ENCODE measurements at places on chromosomes 16 and 17.

- no peak for DNase-seq
These were observed 63.2 kb downstream of the IQCK start for GRCh38 chr16:19781226-19781625.

- no peak for DNase-seq
These were observed 159.9 kb downstream of the ANKFN1 start for GRCh38 chr17:56313201-56313600.

DNA sequence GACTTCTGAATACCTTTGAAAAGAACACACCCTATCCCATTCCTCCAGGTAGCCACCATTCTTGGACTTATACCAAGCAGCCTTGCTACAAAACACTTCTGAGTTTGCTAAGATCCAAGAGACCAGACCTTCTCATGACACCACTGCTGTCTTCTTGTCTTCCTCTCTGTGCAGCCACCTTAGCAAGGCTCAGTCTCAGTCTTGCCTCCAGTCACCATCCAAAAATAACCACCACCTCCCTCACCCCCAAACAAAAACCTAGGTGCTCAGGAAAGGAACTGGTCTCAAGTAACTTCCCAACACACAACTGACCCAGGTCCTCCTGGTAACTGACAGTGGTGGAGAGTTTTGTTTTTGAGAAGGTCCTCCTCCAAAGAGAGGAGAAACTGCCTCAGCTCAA, 90.9 kb upstream of the CORO6 start:
- DNase-seq: no peak

- no peak for DNase-seq
These were observed 25.2 kb downstream of the YPEL2 start for GRCh38 chr17:59356543-59357218.

- DNase-seq: no peak
These were observed 775 bp upstream of the PAGR1 start for GRCh38 chr16:29815032-29815721.

- no peak for DNase-seq
These were observed 7.3 kb upstream of the RPRML start for GRCh38 chr17:46986366-46986765.

DNA sequence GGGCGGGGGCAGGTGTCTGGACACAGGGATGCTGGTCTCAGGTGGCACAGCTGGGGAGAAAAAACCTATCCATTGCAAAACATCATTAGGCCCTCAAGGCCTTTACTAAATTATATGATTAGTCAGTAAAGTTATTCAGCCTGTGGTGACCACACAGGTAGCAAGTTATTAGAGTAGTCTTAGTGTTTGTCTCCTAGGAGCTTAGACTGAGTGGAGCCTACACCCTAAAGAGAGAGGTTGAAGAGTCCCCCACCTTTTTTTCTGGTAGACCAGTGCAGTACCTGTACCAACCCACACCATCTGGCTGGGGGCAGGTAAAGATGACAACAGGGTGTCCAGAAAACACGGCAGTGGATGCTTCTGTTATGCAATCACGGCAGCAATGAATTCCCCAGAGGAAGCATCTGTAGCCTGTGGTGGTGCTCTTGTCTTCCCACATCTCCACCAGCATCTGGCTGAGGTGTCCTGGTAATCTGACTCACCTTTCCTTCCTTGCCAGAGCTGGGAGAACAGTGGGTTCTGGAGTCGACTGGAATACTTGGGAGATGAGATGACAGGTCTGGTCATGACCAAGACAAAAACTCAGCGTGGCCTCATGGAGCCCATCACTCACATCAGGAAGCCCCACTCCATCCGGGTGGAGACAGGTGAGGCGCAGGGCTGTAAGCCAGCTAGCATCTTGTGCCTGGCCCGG, 11.0 kb downstream of the MYCBPAP start:
- no peak for DNase-seq

GRCh38 chr17:5249615-5250014, 15.0 kb upstream of the SCIMP start:
- DNase-seq: no peak

GRCh38 chr17:72512649-72513556, 392.1 kb downstream of the SOX9 start:
- DNase-seq: no peak

DNA sequence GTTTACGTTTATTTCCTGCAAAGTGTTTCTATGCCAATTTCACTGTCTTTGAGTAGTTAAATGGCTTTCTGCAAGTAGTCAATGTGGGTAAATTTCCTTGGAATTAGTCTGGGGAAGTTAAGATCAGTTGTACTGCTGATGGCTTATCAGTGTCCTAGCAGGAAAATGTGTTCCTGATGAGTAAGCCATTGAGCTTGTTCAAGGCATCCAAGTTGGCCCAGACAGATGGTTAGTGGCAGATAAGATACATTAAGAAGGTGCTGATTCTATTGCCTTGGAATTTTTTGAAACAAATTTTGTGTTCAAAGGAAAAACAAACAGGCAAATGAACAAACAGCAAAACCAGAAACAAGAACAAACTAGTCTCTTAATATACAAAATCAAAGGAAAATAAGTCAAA, 258.4 kb downstream of the MAP2K6 start:
- no peak for DNase-seq

- peak; percentile 86 for DNase-seq
These were observed 10.8 kb downstream of the HID1 start for GRCh38 chr17:74961657-74962350.

GRCh38 chr17:17043461-17044271, 1.4 kb downstream of the MPRIP start:
- no peak for DNase-seq

DNA sequence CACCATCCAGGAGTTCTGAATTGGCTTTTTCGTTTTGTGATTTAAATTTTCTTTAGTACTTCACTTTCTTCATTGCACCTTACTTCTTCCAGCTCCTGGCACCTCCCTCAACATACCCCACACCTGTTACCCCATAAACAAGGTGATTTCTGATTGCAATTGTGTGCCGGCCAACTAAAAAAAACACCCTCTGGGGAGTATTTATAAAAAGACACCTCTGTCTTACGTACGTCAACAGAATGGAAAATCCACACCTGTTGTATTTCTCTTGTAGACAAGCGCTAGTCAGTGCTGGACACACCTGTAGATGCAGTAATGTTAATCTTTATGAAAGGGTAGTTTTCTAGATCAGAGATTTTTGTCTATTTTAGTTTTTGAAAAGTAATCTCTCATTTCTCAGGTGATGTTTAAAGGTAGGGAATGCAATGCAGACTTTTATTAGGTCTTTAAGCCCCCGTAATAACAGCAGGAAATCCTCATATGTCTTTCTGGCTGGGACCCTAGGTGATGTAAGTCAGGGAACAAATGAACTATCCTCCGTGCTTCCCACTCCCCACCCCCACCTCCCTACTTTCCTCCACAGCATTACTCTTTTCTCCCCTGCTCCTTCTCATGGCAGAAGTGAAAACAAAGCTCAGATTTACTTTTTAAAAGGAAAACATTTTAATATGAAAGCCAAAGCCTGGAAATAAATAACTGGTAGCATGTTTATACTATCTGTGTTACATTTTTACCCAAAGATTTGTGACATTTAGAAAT, 4.2 kb downstream of the MSI2 start:
- DNase-seq: no peak

DNA sequence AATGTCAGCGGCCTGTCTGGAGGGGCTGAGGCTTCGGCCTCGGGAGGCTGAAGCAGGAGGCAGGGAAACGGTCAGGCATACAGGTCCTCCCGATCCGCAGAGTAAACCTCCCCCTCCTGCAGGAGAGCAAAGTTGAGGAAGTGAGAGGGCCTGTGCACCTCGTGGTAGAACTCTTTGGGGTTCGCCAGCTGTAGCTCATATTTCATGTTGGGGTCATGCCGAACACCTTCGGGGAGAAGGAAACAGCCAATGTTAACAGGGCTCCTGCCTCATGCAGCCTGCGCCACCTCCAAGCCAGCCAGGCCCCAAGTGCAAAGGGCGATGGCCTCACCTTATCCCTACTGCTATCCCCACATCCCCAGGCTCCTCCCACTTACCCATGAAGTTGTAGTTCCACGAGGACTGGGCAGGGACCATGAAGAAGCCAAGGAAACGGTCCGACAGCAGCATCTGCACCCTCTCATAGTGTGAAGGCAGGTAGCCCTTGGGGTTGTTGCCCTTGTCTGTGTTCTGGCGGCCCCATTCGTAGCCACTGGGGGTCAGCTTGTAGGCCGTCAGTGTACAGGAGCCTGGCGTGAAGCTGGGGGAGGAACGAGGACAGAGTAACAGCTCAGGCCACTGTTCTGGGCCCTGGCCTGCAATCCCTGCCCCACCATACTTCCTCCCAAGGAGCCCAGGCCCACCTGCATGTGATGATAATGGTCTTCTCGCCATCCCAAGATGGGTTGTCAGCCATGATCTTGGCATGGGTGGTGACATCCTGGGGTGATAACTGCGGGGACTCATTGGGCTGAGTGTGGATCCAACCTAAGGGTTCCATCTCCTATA, 1.3 kb upstream of the RILP start:
- DNase-seq: no peak

- no peak for DNase-seq
These were observed 270.0 kb downstream of the SLC39A11 start for GRCh38 chr17:72822358-72823023.

- no peak for DNase-seq
These were observed 18.8 kb upstream of the FAM83G start for GRCh38 chr17:19023209-19023999.

DNA sequence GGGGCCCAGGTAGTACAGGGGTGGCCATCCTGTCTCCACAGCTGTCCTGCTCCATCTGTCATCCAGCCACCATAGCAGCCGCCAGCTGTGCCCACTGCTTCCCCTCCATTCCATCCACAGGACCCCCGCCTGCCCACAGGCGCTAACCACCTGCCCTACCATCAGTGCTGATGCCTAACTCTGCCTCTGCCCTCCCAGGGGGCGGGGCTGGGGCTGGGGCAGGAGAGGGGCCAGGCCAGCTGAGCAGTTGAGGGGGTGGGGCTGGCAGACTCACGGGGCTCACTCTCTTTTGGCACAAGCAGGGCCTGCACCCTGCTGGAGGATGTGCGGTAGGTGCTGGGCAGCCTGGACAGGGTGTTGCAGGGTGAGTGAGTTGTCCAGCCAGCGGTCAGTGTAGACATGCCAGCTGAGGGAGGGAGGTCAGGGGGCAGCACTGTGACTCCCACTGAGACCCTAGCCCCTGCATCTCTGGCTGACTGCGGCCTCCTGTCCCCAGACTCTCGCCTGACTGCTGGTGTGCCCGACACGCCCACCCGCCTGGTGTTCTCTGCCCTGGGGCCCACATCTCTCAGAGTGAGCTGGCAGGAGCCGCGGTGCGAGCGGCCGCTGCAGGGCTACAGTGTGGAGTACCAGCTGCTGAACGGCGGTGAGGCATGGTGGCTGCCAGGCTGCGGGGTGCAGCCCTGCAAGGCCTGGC, 9.6 kb downstream of the GALK1 start:
- no peak for DNase-seq

DNA sequence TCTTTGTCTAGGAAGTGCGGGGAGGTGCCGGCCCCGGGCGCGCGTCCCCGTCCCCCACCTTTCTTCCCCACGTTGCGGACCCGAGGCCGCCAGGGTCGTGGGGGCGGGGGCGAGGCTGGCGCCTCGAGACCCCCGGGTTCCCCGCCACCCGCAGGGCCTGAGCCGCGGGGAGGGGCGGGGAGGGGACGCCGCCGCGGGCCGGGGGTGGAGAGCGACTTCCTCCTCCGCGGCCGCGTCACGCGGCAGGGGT, 1.8 kb upstream of the ACTG1 start:
- no peak for DNase-seq

- no peak for DNase-seq
These were observed 192.4 kb upstream of the HSBP1 start for GRCh38 chr16:83615141-83615952.

DNA sequence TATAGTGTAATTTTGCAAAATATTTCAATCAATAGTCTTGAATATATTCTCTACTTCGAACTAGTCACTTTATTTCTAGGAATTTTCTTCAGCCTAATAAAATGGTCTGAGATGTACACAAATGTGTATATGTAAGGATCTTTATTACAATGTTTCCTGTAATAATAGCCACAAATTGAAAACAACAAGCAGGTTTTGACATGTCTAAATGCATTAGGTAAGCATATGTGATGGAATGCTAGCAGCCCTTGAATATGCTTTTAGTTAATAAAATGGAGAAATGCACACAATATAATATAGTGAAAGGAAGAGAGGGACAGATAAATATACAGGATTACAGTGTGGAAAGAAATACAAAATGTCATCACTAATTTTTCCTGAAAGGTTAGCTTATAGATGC, 196.5 kb upstream of the IRX5 start:
- DNase-seq: no peak

Data from GM12892 (cell line).